ENCODE measurements at places on chromosomes 2 and 18. TPM values are rescaled to one million over a fixed set of nuclear protein-coding genes. Genes with fewer than 3 reads are reported as not detected.

- DNase-seq = no peak
Measured at GRCh38 chr2:67574230-67574629, 177.1 kb downstream of the ETAA1 start.

The SRD5A2 gene
- total RNA-seq = not detected

GRCh38 chr2:67561457-67561965 is 164.4 kb downstream of the ETAA1 start:
- DNase-seq = no peak

DNA sequence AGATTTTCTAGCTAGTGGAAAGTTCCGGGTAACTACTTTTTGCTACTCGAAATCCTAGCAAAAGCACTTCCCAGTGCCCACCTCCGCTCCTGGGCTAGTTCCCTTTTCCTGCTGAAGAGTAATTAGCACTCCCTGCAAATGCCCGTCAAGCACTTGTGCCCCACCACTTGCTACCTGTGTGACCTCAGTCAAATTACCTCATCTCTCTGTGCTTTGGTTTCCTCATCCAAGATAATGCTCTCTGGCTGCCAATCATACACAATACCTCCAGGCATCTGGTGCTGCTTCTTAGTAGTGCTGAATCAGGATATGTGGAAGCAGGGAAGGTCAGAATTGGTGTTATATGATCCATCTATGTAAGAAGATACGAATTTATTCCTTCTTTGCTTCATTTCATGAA is 102.1 kb upstream of the CDCA7 start:
- no peak for DNase-seq

- no peak for DNase-seq
Measured at GRCh38 chr2:176297067-176297466, 27.8 kb downstream of the MTX2 start.

- DNase-seq = no peak
Measured at GRCh38 chr2:150479075-150479915, 8.2 kb downstream of the RND3 start.

DNA sequence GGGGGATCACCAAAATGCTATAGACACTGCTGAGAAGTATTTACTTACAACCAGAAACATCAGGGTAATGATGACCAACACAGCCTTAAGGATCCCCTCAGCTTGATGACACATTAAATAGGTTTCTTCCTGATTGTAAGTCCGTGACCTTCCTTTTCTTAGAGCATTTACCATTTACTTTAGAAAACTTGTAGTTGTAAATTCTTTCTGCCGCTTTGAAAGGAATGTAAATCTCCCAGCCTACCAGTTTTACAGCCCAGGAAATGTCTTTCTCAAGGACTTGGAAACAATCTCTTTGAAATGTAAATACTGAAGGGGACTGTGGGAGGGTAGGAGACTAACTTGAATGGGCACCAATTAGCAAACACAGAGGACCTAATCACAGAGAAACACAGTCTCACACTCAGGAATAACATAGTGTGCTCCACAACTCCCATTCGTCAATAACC is 278.6 kb downstream of the DSC3 start:
- no peak for DNase-seq

The COL6A3 gene
- total RNA-seq = 0.69 TPM

DNA sequence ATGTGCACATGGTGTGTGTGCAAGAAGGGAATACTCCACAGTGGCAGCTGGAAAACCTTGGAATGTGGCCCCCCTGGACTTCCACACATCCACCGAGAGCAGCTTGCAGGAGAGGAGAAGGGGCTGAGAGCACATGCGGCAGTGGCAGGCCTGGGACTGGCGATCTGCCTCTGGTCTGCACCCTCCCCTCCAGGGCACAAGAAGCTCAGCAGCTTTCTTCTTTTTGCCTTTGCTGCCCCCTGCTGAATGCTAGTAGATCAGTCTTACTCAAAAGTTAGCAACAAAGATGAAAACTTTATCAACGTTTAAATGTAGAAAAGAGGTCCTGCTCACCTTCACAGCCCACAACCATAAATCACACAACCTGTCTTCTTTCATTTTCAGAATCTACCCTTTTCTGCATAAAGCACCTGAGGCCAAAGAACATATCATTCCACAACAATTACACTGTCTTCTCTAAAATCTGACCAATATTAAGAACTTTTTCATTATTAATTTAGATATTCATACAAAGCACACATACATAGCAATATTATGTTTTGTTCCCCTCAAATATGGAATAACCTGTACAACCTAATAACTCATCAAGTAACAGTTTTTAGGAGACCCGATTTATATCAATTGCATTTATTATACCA is 34.6 kb downstream of the TGFBRAP1 start:
- peak; percentile 72 for DNase-seq

The AQP12A gene
- total RNA-seq = not detected

Data from dorsolateral prefrontal cortex (tissue), 122 donors.